Tibial artery (tissue), 4 donors: ENCODE measurements at places on chromosomes 11 and 22.

GRCh38 chr11:47144541-47144940 is 32.1 kb downstream of the ARFGAP2 start:
- H3K27me3 ChIP-seq = no peaks in the 10 kb centered on the region
- H3K27ac ChIP-seq = no peak overlapping the region
- peak; percentile 9 for DNase-seq
- H3K4me3 ChIP-seq = no peak overlapping the region
- peaks cover 8% of the 10 kb centered on the region for H3K4me1 ChIP-seq

GRCh38 chr11:119683783-119684182 is 45.2 kb downstream of the NECTIN1 start:
- no peak overlapping the region for H3K27ac ChIP-seq
- no peak for DNase-seq
- no peaks in the 10 kb centered on the region for H3K36me3 ChIP-seq
- no peaks in the 10 kb centered on the region for H3K27me3 ChIP-seq

- DNase-seq = no peak
- no peaks in the 10 kb centered on the region for H3K27me3 ChIP-seq
- no peak overlapping the region for H3K4me3 ChIP-seq
- H3K27ac ChIP-seq = no peak overlapping the region
Measured at GRCh38 chr22:37462983-37463382, 23.2 kb downstream of the MFNG start.

DNA sequence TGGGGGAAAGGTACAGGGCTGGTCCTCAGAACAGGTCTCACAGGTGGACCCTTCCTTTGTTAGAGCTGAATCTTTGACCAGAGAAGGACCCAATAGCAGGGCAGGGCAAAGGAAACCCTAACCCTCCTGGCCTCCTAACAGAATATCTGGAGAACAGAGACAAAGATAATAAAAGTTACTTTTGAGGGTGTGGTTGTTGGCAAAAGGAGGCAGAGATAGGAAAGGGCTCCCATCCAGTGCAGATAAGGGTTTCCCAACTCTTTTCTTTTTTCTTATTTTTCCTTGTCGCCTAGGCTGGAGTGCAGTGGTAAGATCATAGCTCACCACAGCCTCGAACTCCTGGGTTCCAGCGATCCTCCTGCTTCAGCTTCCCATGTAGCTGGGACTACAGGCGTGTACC is 11.9 kb downstream of the PCSK7 start:
- H3K4me1 ChIP-seq = no peaks in the 10 kb centered on the region
- H3K27me3 ChIP-seq = no peaks in the 10 kb centered on the region
- no peak for DNase-seq
- H3K4me3 ChIP-seq = peak overlapping the region; percentile 38

- no peaks in the 10 kb centered on the region for H3K36me3 ChIP-seq
- H3K4me3 ChIP-seq = peak overlapping the region; percentile 72
- peak; percentile 92 for DNase-seq
- peak overlapping the region; percentile 85 for H3K27ac ChIP-seq
Measured at GRCh38 chr11:118918128-118918685, 7.5 kb downstream of the BCL9L start.

DNA sequence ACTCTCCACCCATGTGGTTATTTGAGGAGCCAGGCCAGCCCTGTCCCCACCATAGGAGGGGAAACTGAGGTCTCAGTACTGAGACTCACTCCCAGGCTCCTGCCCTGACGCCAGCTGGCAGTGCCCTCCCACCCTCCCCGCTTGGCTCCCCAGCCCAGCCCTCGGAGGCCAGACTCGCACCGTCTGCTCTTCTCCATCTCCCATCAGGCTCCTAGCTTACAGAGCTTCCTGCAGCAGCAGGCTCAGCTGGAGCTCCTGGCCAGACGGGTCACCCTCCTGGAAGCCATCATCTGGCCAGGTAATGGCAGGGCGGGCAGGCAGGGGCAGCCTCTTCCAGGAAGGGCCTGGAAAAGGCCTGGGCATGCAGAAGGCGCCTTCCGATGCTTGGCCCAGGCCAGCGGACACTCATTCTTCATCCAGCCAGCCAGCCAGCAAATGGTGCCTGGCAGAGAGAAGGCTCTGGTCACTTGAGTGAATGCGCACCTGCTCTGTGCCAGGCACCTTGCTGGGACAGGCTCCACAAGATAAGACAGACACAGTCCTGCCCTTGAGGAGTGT is 12.6 kb downstream of the RHBDD3 start:
- H3K4me3 ChIP-seq = no peak overlapping the region
- peak; percentile 29 for DNase-seq
- no peak overlapping the region for H3K27ac ChIP-seq
- H3K36me3 ChIP-seq = peaks cover 11% of the 10 kb centered on the region
- no peaks in the 10 kb centered on the region for H3K27me3 ChIP-seq

GRCh38 chr11:120900643-120901042 is 123.3 kb upstream of the TBCEL start:
- no peak overlapping the region for H3K27ac ChIP-seq
- no peak overlapping the region for H3K4me3 ChIP-seq
- H3K36me3 ChIP-seq = no peaks in the 10 kb centered on the region
- no peak for DNase-seq
- no peaks in the 10 kb centered on the region for H3K4me1 ChIP-seq
- peaks cover 42% of the 10 kb centered on the region for H3K27me3 ChIP-seq
